ENCODE measurements at places on chromosomes 5 and 9. TPM values are rescaled to one million over a fixed set of nuclear protein-coding genes. Genes with fewer than 3 reads are reported as not detected.

DNA sequence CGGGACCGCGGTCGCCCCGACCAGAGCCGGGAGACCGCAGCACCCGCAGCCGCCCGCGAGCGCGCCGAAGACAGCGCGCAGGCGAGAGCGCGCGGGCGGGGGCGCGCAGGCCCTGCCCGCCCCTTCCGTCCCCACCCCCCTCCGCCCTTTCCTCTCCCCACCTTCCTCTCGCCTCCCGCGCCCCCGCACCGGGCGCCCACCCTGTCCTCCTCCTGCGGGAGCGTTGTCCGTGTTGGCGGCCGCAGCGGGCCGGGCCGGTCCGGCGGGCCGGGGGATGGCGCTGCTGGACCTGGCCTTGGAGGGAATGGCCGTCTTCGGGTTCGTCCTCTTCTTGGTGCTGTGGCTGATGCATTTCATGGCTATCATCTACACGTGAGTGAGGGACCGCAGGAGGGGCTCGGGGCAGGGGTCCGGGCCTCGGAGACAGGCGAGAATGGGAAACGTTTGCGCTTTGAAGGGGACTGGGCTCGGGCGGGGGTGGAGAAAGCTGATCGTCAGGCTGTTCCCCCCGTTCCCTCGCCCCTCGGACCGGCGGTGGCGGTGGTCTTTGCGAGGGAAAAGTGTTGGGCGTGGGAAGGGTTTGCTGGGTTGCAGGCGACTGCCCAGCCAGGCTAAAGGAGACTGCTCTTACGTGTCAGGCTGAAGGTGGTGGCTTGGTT is 457 bp downstream of the UGCG start:
- peak; percentile 89 for DNase-seq

- no peak for DNase-seq
Measured at GRCh38 chr9:123353984-123354591, 1.9 kb upstream of the CRB2 start.

DNA sequence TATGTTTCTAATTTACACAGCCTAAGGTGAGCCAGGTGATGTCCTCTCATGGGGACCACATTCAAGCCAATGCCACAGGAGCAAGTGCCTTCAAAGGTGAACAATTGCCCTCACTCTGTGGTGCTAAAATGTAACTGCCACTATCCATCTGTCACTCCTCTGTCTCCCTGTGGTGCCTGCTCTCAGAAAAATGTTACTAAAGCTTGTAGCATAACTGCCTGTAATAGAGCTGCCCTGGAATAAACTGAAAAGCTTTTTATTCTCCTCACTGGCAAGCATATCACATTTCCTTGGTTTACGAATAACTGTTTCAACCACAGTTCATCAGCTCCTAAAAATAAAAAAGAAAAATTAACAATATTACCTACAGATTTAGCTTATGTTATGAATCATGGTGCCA is 142.4 kb downstream of the ST8SIA4 start:
- DNase-seq = no peak

GRCh38 chr5:174397206-174397605 is 327.2 kb upstream of the MSX2 start:
- no peak for DNase-seq

- DNase-seq = no peak
Measured at GRCh38 chr5:61228229-61228628, 66.0 kb upstream of the SMIM15 start.

DNA sequence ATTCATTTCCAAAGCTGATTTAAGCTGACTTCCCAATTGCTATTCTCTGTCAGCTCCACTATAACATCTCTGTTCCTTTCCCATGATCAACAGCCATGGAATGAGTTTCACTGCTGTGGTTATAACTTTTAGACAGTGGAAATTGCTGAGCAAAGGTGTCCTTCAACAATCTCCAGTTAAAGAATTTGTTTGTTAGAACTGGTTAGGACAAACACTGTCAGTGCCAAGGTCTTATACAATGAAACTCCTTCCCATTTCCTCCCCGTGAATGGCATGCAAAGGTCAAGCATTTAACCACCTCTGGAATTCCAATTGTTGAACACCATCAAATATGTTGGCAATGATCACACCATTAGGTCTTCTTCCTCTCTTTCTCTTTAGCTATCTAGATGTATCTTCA is 45.7 kb upstream of the GHR start:
- DNase-seq = no peak

DNA sequence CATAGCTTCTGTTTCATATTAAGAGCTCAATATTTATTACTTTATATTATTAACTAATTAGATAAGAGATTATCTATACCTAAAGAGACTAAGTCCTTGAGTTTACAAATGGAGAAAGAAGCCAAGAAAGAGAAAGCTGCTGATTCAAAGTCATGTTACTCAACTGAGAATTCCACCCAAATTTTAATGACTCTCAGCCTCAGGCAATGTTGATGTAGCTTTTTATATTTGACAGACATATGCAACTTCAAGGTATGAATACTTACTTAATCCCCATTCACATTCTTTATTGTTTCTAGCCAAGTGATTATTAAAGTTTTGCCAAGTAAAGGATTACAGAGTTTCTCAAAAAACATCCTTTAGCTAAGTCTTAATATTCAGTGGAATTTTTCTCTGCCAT is 527.5 kb upstream of the NMUR2 start:
- no peak for DNase-seq

DNA sequence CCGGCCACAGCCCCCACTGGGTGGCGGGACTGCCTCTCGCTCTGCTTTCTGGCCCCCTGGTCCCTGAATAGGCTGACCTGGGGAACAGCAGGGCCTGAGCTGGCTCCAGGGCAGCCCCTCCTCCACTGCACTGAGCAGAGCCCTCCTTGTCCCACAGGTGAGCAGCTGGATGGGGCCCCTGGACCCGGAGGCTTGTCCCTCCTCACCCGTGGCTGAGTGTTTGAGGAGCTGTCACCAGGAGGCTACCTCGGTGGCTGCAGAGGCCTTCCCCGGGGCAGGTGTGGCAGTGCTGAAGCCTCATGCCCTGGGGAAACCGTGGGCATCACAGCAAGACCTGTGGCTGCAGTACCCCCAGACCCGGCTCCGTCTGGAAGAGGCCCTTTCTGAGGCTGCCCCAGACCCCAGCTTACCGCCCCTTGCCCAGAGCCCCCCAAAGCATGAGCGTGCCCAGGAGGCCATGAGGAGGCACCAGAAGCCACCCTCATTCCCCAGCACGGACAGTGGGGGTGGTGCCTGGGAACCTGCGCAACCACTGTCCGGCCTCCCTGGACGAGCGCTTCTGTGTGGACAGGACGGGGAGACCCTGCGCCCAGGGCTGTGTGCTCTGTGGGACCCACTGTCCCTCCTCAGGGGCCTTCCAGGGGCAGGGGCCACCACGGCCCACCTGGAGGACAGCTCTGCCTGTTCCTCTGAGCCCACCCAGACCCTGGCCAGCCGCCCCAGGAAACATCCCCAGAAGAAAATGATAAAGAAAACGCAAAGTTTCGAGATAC is 28.5 kb upstream of the LRRC14B start:
- DNase-seq = peak; percentile 62

DNA sequence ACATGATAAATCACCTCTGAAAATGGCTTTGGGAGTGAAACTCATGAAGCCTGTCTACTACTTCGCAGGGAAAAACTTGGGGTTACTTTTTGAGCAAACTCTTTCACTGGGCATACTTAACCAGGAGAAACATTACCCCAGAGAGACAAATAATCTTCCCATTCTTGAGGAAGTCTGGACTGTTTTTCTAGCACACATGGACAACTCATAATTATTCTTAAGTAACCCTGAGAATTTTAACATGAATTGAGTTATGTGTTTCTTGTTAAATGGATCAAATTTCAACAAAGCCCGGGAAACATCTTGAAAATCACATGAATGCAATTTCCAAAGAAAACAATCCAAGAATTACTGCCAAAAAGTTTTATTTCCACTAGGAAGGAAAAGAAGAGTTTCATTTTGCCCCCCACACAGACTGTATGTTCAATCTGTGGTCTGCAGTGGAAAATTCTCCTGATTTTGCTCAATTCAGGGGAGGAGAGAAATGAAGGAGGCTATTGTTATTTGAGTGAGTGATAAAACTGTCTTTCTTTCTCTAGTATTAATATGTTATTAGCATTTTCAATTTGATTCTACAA is 564.8 kb upstream of the CLINT1 start:
- DNase-seq = no peak

GRCh38 chr5:17412760-17413671 is 85.0 kb upstream of the TAF11L2 start:
- no peak for DNase-seq

GRCh38 chr9:126702151-126703001 is 88.6 kb downstream of the LMX1B start:
- DNase-seq = peak; percentile 78

- DNase-seq = no peak
Measured at GRCh38 chr5:79464695-79465332, 49.1 kb downstream of the HOMER1 start.

DNA sequence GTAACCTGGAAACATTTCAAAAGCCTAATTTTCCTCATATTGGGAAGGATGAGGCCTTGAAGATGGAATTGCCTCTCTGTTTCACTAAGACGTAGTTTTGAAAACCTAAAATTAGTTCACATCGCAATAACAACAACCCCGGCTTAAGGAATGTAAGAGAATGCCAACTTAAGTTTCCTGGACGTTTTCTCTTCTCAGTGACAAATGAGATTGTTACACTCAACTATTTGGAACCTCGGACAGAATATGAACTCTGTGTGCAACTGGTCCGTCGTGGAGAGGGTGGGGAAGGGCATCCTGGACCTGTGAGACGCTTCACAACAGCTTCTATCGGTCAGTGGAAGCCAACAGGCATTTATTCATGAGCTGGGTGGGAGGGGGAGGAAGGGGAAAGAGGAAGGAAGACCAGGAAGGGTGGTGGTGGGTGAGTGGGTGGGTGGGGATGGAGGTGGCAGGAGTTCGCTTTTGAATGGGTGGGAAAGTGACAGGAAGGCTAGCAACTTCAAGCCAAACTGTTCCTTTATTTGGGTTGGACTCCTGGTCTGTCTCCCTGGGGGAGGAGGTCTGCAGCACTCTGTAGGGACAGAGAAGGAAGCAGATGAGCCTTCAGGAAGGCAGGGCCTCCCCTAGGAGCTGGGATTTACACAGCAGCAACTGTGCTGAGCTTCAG is 83.4 kb downstream of the TEK start:
- DNase-seq = no peak

- no peak for DNase-seq
Measured at GRCh38 chr5:79613549-79613948, 1.3 kb downstream of the TENT2 start.

Gene OTP
- total RNA-seq = not detected

Gene GRIN3A
- not detected for total RNA-seq

Gene HSDL2
- total RNA-seq = 34.8 TPM

Gene ARHGEF28
- 12.7 TPM for total RNA-seq

Gene KIF27
- 6.1 TPM for total RNA-seq

Gene CRHBP
- total RNA-seq = 0.62 TPM

Gene SLC45A2
- total RNA-seq = not detected
